Activated gamma-delta T cell treated with anti-CD3 and anti-CD28 coated beads, Interleukin-2, amount 50 U/mL, for 16 hours (primary cell): ENCODE measurements at places on chromosomes 6 and 20.

GRCh38 chr6:84018453-84019061, 15.0 kb upstream of the MRAP2 start:
- DNase-seq, result no peak

DNA sequence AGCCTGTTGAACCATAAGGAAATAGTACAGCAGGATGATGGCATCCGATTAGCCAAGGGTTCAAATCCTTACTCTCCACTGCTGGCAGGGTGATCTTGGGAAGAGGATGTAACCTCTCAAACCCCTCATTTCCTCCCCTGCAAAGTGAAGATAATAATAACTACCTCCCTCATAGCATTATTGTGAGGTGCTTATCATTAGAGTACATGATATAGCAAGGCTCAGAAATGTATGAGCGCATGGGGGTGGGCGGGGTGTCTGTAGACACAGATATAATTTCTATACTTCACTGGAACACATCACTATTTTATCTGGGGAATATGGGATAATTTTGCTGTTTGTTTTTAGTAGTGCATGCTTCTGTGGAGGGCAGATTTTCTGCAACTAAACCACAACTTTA, 89.8 kb upstream of the LAMP5 start:
- no peak for DNase-seq

- no peak for DNase-seq
Observed at GRCh38 chr6:140623498-140623897, 1249.0 kb upstream of the CITED2 start.

- DNase-seq, result no peak
Observed at GRCh38 chr6:29827579-29828470, at the start of gene HLA-G. TSS of gene HLA-G (plus strand) at chr6:29827825. CDS start at chr6:29827845, 20 bp downstream.

DNA sequence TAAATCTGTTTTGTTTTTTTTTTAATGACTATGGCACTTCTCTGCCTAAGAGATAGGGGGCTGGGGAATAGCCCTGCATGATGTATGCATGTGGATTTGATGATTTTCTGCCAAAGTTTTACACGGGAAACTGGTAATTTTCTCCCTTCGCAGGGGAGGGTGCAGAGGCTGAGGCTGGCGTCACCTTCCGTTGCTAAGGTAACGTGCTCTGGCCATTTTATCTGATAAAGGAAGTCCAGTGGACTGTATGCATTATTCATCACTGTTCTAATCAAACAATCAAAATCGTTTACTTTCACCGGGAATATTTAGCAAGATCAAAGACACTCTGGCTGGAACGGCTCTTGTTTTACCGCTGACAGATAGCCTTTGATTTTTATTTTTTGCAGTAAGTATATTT, 789 bp downstream of the PHACTR1 start:
- DNase-seq, result no peak

- no peak for DNase-seq
Observed at GRCh38 chr20:4245542-4245941, 230.2 kb upstream of the RNF24 start.

GRCh38 chr6:138227316-138227781, 9.1 kb upstream of the PBOV1 start:
- DNase-seq, result no peak

DNA sequence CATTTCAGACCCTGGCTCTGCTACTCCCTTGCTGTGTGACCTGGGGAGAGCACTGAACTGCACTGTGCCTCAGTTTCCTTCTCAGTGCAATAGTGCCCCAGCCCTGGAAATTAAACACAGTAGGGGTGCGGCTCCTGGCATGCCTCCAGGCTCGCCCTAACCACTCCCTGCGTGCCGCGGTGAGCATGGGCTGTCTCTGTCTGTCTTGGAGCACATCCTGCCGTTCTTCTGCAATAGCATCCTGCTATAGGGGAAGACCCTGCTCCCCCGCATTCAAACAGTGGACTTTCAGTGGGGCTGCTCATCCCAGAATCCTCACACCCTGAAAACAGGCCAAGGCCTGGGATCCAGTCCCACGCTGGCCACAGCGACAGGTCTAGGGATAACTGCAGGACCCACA, 129.5 kb downstream of the FOXC1 start:
- DNase-seq, result no peak

- no peak for DNase-seq
Observed at GRCh38 chr6:127131772-127132376, 13.4 kb downstream of the RSPO3 start.
